ENCODE measurements at places on chromosomes 1 and 21. TPM values are rescaled to one million over a fixed set of nuclear protein-coding genes. Genes with fewer than 3 reads are reported as not detected.

DNA sequence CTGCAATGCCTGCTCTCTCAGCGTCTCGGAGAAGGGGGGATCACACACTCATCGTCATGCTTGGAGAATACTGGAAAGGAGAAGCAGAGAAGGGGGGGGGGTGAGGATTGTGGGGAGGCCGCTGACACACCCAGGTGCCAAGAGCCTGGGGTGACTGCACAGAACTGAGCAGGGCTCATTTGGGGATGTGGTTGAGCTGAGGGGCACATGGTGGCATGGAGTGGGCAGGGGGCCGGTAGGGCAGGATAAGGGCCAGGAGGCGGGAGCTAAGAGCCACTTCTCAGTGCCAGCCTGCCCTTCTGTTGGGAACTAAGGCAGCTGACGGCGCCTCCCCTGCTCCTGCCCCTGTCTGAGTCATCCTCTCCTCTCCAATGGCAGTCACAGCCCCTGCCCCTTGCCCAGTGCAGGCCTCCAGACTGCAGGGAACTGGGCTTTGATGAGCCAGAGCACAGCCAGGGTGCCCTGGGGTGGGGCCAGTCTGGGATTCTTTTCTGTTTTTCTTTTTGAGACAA, 27.2 kb downstream of the MRPL37 start:
- no peak for DNase-seq

GRCh38 chr21:45816794-45817193, 164.8 kb upstream of the COL6A1 start:
- no peak for DNase-seq

GRCh38 chr1:71054281-71054731, 6.7 kb upstream of the PTGER3 start:
- no peak for DNase-seq

DNA sequence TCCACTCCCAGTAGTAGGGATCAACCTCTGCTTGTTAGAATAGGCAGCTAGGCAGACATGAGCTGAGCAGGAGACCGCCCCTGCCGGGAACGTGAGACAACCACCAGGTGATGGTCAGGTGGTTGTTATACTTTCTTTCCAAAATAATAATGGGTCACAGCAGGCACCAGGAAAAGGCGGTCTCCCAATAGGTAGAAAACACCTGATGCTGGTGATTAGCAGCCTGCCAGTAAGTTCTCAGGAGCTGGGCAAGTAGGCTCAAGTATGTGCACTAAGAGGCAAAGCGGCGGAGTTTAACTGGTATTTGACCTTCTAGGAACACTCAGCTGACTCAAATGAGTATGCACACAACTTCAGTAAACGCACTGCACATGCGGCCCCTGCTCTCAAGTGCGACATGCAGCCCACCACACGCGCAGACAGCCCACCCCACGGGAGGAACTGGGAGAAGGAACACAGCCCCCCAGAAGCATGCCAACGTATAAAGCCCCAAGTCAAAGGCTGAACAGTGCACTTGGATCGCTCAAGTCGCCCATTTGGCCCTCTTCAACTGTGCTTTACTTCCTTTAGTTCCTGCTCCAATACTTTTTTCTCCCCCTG, 80.0 kb downstream of the DESI2 start:
- no peak for DNase-seq

DNA sequence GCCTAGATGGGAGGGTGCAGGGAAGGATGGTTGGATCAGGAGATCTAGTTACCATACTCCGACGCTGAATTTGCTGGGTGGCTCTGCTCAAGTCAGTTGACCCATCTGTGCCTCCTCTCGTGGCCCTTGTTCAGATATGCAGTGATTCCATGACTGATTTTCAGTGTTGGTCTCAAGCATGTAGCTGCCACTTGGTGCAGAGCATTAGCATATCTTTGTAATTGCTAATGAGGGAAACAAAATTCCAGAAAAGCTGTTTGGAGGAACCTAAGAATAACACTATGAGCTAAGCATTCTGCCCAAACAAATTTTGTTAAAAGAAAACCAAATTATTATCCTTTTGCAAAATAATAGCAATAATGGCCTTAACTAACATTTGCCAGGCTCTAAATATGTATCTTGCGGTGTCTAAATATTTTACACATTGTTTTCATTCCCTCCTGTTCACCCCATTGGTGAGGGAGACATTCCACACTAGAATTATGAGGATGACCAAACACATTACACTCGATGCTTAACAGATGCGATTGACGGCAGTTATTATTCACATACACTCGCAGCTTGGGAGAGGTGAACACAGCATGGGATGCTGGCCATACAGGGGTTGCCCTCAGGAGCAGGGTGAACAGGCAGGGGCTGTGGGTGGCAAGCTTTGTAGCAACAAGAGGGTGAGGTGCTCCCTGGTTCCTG, 69.1 kb downstream of the KCNJ15 start:
- DNase-seq, result no peak

- no peak for DNase-seq
Measured at GRCh38 chr1:15412175-15412800, 2.6 kb downstream of the EFHD2 start.

GRCh38 chr1:7333620-7334019, 437.5 kb upstream of the VAMP3 start:
- DNase-seq, result no peak

- DNase-seq, result peak; percentile 5
Measured at GRCh38 chr21:45983981-45984551, 2.5 kb downstream of the COL6A1 start.

Gene VANGL2
- 0.05 TPM for total RNA-seq

Gene CNIH3
- total RNA-seq, result 2.2 TPM

Gene LRRC71
- not detected for total RNA-seq

All from naive thymus-derived CD4-positive, alpha-beta T cell (primary cell).